ENCODE measurements at places on chromosomes 13 and 19.
A peak's percentile ranks its signal among the peaks of the same experiment; 100 is the strongest.

GRCh38 chr19:41925208-41926003 is 2.8 kb downstream of the ERFL start:
- no peak for DNase-seq

DNA sequence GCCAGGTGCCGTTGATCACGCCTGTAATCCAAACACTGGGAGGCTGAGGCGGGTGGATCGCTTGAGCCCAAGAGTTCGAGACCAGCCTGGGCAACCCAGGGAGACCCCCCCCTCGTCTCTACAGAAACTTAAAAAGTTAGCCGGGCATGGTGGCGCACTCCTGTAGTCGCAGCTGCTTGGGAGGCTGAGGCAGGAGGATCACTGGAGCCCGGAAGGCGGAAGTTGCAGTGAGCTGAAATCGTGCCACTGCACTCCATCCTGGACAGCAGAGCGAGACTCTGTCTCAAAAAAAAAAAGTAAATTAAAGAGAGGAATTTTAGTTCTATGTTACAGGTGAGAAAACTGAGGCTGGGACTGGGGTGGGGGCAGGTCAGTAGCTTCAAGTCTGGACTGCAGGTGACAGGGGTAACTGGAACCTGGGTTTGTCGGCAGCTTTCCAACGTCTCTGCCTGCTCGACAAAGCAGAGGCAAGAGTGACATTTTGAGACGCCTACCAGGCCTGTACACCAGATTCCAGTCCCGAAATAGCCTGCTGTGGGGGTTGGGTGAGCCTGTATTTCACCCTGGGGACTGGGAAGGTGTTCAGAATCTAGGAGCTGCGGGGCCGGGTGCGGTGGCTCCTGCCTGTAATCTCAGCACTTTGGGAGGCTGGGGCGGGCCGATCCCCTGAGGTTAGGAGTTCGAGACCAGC is 1.2 kb downstream of the SELENOW start:
- DNase-seq, result no peak

- DNase-seq, result no peak
These were observed 3.1 kb upstream of the NKPD1 start for GRCh38 chr19:45163751-45164460.

- DNase-seq, result no peak
These were observed 241.6 kb downstream of the DNAJC15 start for GRCh38 chr13:43265028-43265427.

- no peak for DNase-seq
These were observed 3.5 kb upstream of the ZNF787 start for GRCh38 chr19:56124578-56124977.

DNA sequence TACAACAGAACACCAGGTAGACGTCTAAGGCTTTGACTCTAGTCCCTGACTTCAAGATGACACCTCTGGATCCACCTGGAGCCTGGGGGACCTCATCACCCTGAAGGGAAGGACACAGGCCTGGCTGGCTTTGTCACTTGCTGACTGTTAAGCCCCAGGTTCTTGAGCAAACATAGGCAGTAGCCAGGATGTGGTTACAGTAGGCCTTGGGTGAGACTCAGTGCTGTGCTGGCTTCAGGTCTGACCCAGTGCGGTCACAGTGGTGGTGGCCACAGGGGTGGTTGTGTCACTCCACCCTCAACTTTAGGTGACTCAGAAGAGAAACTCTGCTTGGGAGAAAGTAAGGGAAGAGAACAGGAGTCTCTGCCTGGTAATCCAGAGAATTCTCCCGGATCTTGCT is 497.8 kb downstream of the UQCRFS1 start:
- no peak for DNase-seq

DNA sequence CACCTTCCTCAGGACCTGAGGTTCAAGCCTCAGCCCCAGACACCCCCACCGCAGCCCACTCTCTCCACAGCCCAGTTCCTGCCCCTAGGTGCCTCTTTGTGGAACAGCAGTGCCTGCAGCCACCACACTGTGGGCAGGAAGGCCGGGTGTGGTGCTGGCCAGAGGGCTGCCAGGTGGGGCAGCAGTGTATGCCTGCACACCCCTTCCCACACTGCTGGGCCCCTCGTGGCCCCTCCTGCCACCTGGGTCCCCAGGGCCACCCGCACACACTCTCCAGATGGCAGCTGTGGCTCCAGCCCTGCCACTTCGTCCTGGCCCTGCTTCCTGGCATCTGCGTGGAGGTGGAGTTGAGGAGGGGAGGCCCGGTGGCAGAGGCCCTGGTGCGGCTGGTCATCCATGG is 35.1 kb downstream of the HPN start:
- DNase-seq, result no peak

DNA sequence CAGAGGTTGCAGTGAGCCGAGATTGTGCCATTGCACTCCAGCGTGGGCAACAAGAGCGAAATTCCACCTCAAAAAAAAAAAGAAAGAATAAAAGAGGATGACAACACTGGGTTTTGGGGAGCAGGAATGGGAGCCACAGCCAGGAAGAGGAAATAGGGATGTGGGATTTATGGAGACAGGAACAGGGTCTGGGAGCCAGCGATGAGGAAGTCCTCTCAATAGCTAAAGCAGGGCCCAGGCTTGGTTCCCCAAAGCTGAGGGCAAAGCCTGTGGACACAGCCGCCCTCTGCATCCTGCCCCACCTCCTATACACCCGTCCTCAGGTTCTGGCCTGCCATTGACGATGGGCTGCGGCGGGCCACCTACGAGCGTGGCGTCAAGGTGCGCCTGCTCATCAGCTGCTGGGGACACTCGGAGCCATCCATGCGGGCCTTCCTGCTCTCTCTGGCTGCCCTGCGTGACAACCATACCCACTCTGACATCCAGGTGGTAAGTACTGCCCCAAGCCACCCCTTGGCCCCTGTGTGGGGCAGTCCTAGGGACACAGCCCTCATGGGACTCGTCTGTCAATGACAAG is 13.6 kb downstream of the HIPK4 start:
- DNase-seq, result no peak

DNA sequence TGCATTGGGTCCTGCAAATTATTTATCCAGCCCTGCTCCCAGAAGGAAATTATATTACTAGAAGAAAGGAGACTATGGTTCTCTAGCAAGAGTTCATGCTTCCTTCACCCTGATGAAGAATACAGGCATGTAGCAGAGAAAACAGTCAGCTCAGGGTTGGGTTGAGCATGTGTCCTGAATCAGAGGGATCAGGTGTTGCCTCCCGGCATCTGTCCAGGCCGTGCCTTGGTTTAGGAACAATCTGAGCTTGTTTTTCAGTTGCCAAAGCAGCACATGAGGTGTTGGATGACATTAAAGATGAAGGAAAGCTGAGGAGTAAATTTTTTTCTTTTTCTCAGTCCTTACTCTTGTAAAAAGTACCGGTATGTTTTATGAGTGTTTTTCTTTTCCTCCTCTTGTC is 62.0 kb downstream of the KL start:
- no peak for DNase-seq

DNA sequence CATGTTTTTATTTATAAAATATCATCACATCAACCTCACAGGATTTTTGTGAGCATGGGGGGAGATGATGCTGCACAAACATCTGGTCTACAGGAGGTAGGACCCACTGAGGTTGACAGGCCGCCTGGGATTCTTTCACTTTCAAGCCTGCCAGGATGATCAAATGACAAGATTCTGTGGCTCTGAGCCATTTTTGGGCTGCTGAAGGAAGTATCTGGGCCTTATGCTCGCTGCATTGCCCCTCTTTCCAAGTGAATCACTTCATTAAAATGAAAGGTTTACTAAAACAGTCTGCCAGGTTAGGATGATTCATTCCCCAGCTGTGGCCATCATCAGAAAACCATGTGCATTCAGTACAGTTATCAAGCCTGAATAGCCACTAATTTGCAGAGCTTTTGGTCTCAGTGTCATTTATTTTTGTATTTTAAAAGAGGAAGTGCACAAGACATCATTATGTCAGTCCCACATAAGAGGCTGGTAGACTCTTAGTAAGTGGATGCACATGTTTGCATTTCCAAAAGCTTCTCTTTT is 34.4 kb downstream of the STARD13 start:
- no peak for DNase-seq

DNA sequence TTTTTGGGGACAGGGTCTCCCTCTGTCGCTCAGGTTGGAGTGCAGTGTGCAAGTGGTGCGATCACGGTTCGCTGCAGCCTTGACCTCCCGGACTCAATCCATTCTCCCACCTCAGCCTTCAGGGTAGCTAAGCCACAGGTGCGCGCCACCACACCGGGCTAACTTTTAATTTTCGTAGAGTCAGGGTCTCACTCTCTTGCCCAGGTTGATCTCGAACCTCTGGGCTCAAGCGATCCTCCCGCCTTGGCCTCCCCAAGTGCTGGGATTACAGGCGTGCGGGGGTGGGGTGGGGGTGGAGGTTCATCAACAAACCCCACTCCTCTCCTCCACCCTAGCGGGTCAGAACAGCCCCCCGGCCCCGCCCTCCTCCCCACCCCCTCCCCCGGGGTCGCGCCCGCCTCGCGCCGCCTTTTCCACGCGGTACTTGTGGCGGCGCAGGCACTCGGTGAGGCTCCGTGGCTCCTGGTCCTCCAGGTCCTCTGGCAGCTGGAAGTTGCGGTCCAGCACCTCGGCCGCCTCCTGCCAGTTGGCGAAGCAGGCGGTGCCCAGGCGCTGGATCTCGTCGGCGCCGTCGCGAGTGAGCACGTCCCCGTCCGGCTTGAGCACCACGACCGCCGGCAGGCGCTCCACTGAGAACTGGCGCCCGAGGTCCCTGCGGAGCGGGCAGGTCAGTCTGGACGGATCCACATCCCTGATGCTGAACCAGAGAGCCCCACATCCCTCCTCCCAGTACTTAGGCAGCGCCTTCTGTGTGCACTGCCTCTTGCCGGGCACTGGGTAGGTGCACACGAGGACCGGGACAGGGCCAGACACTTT is 5.2 kb downstream of the NXNL1 start:
- no peak for DNase-seq

GRCh38 chr13:27012482-27013197 is 159.0 kb downstream of the USP12 start:
- DNase-seq, result no peak

- DNase-seq, result no peak
These were observed 366.9 kb downstream of the KLF12 start for GRCh38 chr13:73767191-73767741.

DNA sequence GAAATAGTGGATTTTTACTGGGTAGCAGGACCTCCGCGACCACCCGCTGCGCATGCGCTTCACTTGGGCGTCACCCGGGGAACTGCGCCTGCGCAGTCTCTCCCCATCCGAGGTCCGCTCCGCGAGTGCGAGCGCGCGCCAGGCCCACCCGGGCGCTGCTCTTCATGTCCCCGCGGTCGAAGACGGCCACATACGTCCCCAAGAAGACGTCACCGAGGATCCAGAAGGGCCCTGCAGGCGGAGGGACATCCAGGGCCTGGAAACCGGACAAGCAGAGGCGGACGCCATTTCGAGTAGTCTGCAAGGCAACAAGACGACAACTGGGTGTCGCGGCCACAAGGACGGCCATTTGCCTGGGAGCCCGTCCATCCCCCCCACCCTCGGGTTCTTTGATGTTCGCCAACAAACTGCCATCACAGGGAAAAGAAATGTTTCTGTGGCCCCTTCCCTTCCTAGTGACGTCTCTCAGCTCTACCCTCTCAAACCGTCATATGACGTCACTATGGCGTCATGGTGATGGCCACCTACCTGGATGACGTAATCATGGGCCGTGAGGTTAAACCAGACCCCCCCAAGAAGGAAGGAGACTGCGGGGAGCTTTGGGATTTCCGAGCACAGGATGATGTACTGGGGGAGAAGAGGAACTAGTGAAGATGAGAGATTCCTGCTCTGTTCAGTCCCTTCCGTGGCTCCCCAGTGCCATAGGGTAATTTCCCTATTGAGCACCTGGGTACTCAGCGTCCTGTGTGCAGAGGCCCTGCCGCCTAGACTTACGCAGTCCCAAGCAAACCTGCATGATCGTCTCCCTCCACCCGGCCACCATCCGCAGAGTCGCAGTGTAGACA is 6.7 kb downstream of the NAPSA start:
- peak; percentile 56 for DNase-seq

DNA sequence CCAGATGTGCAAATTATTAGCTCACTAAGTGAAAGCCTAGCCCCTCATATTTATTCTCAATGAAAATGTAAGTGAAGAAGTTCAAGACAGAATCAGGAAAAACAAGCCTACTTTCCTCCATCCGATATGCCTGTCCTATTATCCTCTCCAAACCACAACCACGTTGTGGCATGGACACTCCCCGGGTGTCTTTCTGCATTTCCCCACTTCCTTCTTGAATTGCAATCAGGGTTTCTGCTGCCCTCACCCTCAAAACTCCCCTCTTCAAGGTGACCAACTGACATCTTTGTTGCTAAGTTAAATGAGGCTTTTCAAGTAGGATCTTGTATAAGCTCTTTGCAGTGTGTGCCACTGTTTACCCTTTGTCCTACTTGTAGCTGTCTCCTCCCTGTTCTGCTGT is 11.8 kb downstream of the SLC25A30 start:
- no peak for DNase-seq

DNA sequence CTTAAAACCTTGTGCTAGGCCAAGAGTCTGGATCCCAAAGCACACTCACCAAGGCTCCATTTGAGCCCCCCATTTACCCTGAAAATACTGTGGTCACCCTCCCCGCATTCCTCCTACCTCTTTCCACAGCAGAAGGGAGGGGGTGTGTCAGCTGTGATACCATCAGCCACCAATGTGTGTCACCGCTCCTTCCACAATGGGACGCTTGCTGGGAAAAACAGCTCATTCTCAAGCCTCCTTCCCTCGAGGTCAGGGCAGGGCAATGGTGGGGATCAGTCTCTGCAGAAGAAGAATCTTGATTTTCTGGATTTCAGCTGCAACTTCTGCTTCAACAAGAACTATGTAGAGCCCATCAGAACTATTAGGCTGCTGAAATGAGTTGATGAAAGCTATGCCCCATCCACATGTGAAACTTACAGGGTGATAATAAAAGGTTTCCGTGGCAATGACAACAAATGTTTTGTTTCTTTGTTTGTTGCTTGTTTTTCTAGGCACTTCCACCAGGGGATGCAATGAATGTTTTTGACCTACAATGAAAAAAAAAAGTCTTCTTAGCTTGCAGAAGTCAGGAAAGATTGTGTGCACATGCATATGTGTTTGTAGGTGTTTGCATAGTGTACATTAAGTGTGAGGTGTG is 26.4 kb upstream of the ZNF507 start:
- DNase-seq, result no peak

DNA sequence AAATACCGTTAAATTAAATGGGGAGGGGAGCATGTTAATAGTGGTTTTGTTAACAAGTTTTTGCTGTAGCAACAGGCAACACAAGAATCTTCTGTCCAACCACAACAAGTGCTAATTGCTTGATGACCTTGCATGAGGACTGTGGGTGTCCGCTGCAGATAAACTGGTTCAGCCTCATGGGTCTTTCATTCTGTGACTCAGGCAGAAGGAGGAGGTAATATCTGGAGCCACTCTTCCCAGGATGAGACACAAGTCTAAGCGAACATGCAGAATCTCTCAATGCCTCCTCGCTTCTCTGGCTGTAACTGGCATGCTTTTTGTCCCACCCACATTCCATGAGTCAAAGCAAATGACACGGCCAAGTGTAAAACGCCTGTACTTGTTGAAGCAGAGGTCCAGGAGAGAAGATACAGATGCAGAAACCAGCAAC is 56.6 kb upstream of the MYO16 start:
- no peak for DNase-seq
